Ureter (tissue), 1 donor: ENCODE measurements at places on chromosomes 5 and 9. TPM values are rescaled to one million over a fixed set of nuclear protein-coding genes. Genes with fewer than 3 reads are reported as not detected.

Gene SHISAL2B
- not detected for total RNA-seq

Gene SPINK13
- not detected for total RNA-seq

Gene FOXD4L5
- 0.21 TPM for total RNA-seq

Gene TDRD7
- total RNA-seq, result 12.9 TPM

Gene CAPSL
- total RNA-seq, result not detected

Gene FBP2
- 0.29 TPM for total RNA-seq

Gene DNAH5
- 13.3 TPM for total RNA-seq

Gene DDX4
- total RNA-seq, result not detected

Gene DAPK1
- total RNA-seq, result 100 TPM

Gene KIF2A
- total RNA-seq, result 50.6 TPM

Gene MELK
- 0.31 TPM for total RNA-seq

Gene TLE1
- 74.0 TPM for total RNA-seq

Gene PCDHB7
- 2.4 TPM for total RNA-seq

Gene STK32A
- total RNA-seq, result 9.7 TPM

Gene CTNND2
- 8.0 TPM for total RNA-seq

Gene PCDHGA1
- total RNA-seq, result 0.57 TPM
